IPS DF 19.7 (cell line): ENCODE measurements at places on chromosomes 2 and 18.

- DNase-seq = no peak
Observed at GRCh38 chr2:17803497-17803896, 12.8 kb upstream of the MSGN1 start.

GRCh38 chr2:217853301-217853881 lies 149.4 kb downstream of the TNS1 start:
- DNase-seq = no peak

DNA sequence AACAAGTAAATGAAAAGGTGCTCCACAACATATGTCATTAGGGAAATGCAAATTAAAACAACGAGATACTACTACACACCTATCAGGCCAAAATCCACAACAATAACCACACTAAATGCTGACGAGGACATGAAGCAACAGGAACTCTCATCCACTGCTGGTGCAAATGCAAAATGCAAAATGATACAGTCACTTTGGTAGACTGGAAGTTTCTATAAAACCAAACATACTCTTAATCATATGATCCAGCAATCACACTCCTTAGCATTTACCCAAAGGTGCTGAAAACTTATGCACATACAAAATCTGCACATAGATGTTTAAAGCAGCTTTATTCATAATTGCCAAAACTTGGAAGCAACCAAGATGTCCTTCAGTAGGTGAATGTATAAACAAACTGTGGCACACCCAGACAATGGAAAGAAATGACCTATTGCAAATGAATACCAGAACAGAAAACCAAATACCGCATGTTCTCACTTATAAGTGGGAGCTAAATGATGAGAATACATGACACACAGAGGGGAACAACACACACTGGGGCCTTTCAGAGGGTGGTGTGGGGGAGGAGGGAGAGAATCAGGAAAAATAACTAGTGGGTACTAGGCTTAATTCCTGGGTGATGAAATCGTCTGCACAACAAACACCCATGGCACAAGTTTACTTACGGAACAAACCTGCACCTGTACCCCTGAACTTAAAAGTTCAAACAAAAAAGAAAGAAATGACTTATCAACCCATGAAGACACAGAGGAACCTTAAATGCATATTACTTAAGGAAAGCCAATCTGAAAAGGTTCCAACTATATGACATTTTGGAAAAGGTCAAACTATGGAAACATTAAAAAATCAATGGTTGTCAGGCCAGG lies 80.4 kb downstream of the ASXL2 start:
- DNase-seq = no peak

GRCh38 chr2:218405746-218406208 lies 6.1 kb downstream of the CTDSP1 start:
- no peak for DNase-seq

GRCh38 chr2:40584432-40584831 lies 132.5 kb upstream of the SLC8A1 start:
- DNase-seq = no peak

- DNase-seq = no peak
Observed at GRCh38 chr2:158486970-158487325, 30.2 kb downstream of the PKP4 start.

GRCh38 chr2:3212984-3213383 lies 164.6 kb downstream of the EIPR1 start:
- no peak for DNase-seq

DNA sequence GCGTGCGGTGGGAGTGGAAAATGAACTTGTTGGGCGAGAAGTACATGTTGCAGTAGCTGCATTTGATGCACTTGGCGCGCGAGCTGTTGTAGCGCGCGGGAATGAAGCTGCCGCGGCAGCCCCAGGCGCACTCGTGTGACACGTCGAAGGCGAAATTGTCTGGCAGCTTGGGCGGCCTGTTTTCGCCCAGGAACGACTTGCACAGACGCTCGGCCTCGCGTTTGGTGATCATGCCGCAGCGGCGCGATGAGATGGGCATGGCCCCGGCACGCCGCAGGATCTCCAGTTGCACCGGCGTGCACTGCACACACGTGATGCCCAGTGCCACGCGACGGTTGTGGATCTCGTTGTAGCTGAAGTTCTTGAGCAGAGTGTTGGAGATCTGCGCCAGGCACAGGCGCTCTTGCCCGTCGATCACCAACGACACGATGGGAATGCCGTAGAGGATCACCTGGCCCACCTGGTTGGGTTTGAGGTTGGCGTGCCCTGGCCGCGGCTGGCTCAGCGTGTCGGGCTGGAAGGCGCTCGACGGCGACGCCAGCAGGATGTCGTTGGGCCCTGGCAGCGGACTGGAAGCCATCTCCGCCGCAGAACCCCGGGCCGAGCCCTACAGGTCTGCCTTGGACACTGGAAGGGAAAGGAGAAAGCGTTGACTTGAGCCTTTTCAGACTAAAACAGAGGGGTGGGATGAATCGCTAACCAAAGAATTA lies 2.7 kb downstream of the SKOR2 start:
- no peak for DNase-seq

- no peak for DNase-seq
Observed at GRCh38 chr2:179692610-179693009, 168.8 kb downstream of the ZNF385B start.

DNA sequence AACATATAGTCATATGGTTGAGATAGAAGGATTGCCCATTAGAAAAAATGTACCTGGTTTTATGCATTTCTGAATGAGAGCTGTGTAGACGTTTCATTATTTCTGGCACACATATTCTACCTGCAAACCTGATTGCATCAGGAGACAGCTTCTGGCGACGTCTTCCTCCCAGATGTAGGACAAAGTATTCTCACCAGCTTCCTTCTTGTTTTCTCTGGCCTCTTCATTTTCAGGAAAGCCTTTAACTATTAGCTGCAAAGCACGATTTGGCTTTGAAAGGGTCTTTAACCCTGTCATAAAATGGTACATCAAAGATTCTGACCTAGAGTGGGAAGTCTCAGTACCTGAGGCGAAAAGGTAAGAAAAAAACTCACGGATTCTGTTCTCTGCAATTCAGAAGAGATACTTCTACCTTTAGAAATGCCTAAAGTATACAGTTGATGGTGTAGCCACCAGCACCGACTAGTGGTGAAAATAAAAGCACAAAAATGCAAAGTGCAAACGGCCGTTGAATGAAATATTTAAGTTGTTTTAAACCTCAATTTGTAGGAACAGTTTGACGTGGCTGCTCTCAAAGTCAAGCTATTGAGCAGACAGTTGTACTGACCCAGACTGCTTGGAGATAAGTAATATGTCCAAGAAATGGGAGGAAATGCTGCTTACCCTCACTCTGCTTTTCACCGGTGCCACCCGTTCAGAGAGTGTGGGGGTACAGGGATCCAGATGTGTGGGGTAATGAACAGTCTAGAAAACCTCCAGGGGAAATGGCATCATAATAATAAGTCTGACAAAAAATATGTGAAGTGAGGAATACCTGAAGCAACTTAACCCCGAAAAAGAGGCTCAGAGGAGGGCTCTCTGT lies 20.2 kb downstream of the IL18RAP start:
- no peak for DNase-seq
